ENCODE measurements at places on chromosomes 3 and 15. TPM values are rescaled to one million over a fixed set of nuclear protein-coding genes. Genes with fewer than 3 reads are reported as not detected.

Gene CNTN4
- 51.3 TPM for total RNA-seq

Gene CALML4
- total RNA-seq: 19.5 TPM

Gene LMAN1L
- not detected for total RNA-seq

Gene GOLGA8T
- not detected for total RNA-seq

DNA sequence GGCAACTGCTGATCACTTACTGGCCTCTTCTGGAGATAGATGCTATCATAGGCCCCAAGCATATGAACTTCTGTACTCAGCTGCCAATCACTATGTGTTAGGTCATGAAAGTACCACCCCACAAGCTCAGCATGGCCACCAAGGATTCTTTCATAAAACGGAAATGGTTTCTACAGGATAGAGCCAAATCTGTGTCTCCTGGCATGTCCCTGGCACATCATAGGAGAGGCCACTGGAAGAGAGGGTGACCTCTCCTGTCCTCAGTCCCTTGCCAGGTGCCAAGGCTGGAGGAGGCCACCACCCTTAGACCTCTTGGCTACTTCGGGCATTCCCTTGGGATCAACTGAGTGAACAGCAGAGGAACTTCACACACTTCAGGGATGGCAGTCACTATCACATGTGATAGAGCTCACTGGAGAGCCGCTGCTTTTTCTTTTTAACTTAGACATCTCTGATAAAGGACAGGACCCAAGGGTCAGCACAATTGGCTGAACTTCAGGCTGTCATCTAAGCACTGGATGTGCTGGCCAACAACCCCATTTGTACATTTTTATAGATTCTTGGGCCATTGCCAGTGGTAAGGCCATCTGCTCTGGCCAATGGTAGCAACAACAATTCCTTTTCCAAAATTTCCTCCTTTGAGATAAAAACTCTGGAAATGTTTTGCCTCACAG lies 425.2 kb downstream of the SQOR start:
- H3K4me1 ChIP-seq: no peaks in the 10 kb centered on the region
- no peak overlapping the region for H3K27ac ChIP-seq
- H3K27me3 ChIP-seq: no peaks in the 10 kb centered on the region

- no peaks in the 10 kb centered on the region for H3K4me1 ChIP-seq
- H3K27ac ChIP-seq: peak overlapping the region; percentile 5
- peak; percentile 61 for DNase-seq
- H3K27me3 ChIP-seq: no peaks in the 10 kb centered on the region
- H3K4me3 ChIP-seq: no peak overlapping the region
Measured at GRCh38 chr15:40115670-40116093, 7.0 kb upstream of the BMF start.

DNA sequence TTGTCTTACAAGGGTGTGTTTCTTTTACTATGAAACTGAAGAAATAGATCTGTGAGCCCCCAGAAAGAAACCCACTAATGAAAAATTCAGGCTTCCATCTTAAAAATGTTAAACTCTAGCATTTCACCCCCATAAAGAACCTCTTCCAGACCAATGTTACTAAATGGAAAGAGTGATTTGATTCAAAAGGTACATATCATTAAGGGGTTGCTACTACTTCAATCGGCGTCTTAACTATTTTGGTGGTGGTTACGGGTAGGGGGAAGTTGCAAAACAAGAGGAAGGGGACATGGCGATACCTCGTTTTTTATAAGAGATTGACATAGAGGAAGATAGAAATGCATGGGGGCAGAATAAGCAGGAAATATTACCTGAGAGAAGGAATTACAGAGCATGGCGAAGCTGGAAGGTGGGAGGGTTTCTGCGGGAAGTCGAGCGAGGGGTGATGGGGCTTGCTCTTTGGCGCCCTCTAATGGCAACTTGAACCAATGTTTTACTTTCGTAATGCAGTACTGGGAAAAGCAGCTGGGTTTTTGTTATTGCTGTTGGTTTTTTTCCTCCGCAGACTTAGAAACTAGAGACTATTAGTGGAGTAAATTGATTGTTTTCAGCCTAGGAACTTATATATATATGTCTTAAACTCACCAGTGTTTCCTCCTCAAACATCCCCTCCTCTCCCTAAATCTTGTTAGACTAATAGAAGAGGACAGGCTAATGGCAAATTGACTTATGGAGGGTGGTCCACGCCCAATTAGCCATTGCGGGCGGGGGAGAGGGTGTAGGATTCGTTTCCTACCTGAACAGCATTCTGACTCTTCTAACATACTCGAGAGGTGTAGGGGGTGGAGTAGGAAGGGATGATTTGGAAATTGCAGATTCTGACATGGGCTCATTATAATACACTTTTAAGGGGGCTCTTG lies 11.3 kb upstream of the SOX2 start:
- no peaks in the 10 kb centered on the region for H3K36me3 ChIP-seq
- no peak overlapping the region for H3K4me3 ChIP-seq
- DNase-seq: peak; percentile 79
- no peaks in the 10 kb centered on the region for H3K4me1 ChIP-seq

DNA sequence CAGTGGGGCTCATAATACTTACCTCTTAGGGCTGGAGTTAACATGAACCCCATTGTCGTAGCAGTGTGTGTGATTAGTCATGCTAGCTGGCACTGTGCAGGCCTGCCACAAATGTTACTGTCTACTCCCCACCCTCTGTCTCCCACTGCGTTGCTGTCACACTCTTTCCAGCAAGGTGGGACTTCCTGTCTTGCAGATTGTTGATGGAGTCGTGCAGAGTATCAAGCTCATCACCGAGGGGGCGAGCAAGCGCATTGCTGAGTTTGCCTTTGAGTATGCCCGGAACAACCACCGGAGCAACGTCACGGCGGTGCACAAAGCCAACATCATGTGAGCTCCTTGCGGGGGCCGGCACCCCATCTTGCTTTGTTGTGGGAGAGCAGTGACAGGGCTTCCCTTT lies 12.9 kb downstream of the IDH3A start:
- no peaks in the 10 kb centered on the region for H3K27me3 ChIP-seq
- no peak overlapping the region for H3K27ac ChIP-seq
- no peaks in the 10 kb centered on the region for H3K36me3 ChIP-seq
- no peaks in the 10 kb centered on the region for H3K4me1 ChIP-seq
- H3K4me3 ChIP-seq: no peak overlapping the region

DNA sequence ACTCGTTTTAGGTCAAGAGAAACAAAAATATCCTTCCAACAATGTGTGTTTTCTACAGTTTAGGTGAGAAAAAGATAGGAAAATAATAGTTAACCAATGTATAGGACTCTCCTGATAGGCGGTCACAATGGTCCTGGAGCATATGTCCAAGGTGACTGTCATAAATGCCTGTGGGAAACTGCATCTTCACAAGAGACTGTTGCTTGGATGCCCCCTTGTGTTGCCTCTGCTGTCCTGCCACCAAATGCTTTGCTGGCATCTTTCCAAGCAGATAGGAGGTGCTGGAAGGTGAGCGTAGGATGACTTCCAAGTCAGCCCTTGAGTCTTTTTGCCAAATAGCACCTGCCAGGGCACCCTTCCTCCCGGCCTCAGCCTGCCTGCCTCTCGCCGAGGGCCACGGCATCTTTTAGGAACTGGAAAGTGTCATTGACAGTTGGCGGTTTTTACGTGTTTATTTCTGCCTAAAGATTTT lies 24.1 kb upstream of the SACM1L start:
- no peaks in the 10 kb centered on the region for H3K36me3 ChIP-seq
- no peaks in the 10 kb centered on the region for H3K4me1 ChIP-seq
- no peak overlapping the region for H3K4me3 ChIP-seq

DNA sequence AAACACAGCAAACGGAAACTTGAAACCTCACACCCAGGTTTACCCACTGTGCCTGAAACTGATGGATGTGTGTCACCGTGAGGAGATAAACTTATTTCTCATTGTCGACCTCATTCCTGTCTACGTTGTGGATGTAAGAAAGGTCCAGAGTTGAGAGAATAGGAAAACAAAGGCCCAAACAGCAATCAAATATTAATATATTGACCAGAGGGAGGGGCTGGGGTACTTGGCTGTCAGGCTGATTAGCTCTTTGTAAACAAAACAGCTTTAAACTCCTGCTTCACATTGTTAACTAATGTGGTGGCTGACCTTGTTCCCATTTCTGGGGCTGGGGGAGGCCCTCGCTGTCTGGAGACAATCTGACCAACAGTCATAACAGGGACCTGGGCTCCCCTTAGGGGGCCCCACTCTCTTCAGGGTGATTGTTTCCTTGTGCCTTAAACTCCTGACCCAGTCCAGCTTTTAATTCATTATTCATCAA lies 937.6 kb downstream of the MCTP2 start:
- no peaks in the 10 kb centered on the region for H3K4me1 ChIP-seq
- DNase-seq: no peak
- no peaks in the 10 kb centered on the region for H3K27me3 ChIP-seq
- H3K4me3 ChIP-seq: no peak overlapping the region
- no peak overlapping the region for H3K27ac ChIP-seq
- no peaks in the 10 kb centered on the region for H3K36me3 ChIP-seq

DNA sequence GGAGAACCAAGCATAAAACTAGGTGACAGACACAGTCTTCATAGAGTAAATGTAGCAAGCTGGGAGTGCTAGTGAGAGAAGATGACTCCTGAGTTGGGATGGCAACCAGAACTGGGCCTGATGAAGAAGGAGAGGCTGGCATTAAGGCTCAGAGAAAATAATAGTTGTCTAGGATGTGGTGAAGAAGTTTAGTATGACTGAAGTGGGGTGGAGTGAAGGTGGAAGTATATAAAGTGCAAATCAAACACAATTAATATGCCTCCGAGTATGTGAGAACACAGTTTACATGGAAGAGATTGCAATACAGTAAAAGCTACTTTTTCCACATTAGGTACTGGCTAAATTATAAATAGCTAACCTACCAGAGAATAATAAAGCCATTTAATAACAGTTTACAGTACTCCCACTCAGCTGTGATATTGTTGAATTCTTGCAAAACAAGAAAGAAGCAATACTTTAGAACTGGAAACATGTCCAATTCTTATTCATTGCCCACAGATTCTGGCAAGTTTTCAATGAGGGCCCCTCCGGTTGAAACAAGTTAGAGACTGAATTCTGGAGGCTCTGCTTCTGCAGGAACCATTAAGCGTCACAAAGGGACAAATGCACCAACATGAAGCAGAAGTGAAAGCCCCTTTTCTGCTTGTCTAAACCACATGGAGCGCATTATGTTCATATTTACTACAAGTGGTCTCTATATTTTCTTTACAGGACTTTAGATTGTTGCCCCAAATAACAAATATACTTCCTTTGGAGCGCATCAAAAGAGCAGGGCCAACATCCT lies 243.7 kb downstream of the SLC9A9 start:
- H3K4me3 ChIP-seq: no peak overlapping the region
- no peaks in the 10 kb centered on the region for H3K4me1 ChIP-seq
- no peaks in the 10 kb centered on the region for H3K27me3 ChIP-seq

GRCh38 chr15:51049081-51049480 lies 45.6 kb downstream of the TNFAIP8L3 start:
- no peaks in the 10 kb centered on the region for H3K36me3 ChIP-seq
- no peak for DNase-seq
- no peak overlapping the region for H3K4me3 ChIP-seq
- H3K27ac ChIP-seq: no peak overlapping the region
- no peaks in the 10 kb centered on the region for H3K4me1 ChIP-seq
- H3K27me3 ChIP-seq: no peaks in the 10 kb centered on the region

GRCh38 chr3:126026277-126026751 lies 57.3 kb downstream of the ROPN1B start:
- H3K27me3 ChIP-seq: no peaks in the 10 kb centered on the region
- H3K27ac ChIP-seq: no peak overlapping the region
- no peak overlapping the region for H3K4me3 ChIP-seq
- peaks cover 6% of the 10 kb centered on the region for H3K4me1 ChIP-seq
- no peak for DNase-seq
- no peaks in the 10 kb centered on the region for H3K36me3 ChIP-seq

DNA sequence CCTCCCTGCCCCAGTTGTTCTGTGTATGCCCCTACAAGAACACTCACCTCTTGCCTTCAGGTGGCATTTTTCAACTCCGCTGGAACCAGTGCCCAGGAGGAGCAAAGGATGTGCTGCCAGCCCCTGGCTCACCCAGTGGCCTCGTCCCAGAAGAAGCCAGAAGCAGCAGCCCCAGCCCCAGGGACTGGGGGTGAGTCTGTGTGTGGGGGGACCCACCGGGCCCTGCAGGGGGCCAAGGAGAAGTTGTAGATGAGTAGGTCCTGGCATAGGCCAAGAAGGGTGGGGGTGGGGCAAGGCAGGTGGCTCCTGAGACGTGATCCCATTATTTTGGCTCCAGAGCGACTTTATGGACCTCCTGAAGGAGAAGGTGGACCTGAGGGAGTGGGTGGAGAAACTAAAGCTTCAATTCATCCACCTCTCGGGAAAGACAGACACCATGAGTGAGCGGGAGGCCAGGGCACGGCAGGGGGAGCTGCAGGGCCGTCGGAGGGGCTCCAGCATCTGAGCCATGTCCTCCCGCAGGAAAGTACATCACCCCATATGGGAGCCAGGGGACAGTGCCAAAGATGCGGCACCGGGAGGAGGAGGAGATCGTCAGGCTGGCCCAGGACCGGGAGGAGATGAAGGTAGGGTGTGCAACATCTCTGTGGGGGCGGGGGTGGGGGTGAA lies 29.3 kb downstream of the NGRN start:
- H3K36me3 ChIP-seq: no peaks in the 10 kb centered on the region
- peaks cover 4% of the 10 kb centered on the region for H3K4me1 ChIP-seq
- H3K27me3 ChIP-seq: no peaks in the 10 kb centered on the region
- H3K4me3 ChIP-seq: no peak overlapping the region
- no peak for DNase-seq
- no peak overlapping the region for H3K27ac ChIP-seq

GRCh38 chr3:48408823-48409281 lies 21.0 kb downstream of the PLXNB1 start:
- no peak overlapping the region for H3K4me3 ChIP-seq
- H3K36me3 ChIP-seq: peaks cover 15% of the 10 kb centered on the region
- no peaks in the 10 kb centered on the region for H3K4me1 ChIP-seq
- DNase-seq: peak; percentile 1
- no peaks in the 10 kb centered on the region for H3K27me3 ChIP-seq

DNA sequence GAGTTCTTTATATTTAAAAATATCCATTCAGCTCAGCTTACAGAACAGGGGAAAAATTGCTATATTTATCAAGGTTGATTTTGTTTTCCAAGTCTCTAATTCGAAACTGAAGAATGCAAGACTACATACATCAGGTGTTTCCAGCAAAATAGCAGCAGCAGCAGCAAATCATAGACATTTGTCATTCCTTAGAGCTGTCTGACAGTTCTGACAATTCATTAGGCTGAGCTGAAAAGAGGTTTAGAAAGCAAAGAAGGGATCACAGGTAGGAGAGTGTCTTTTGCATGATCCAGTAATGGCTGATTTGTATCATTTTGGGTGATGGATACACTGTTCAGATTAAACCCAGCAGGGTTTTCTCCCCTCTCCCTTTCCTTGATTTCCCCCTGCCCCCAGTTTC lies 545.7 kb downstream of the MCTP2 start:
- no peak overlapping the region for H3K4me3 ChIP-seq
- no peak overlapping the region for H3K27ac ChIP-seq
- DNase-seq: no peak
- no peaks in the 10 kb centered on the region for H3K36me3 ChIP-seq
- no peaks in the 10 kb centered on the region for H3K4me1 ChIP-seq
- H3K27me3 ChIP-seq: no peaks in the 10 kb centered on the region

- H3K27ac ChIP-seq: no peak overlapping the region
- H3K4me3 ChIP-seq: no peak overlapping the region
- H3K36me3 ChIP-seq: no peaks in the 10 kb centered on the region
- no peak for DNase-seq
- H3K4me1 ChIP-seq: no peaks in the 10 kb centered on the region
- H3K27me3 ChIP-seq: no peaks in the 10 kb centered on the region
Measured at GRCh38 chr15:56988219-56988618, 69.8 kb downstream of the TCF12 start.
